ENCODE measurements at places on chromosomes 6 and 20.

- DNase-seq, result no peak
Observed at GRCh38 chr20:57197352-57198131, 68.9 kb downstream of the BMP7 start.

- no peak for DNase-seq
Observed at GRCh38 chr20:38330638-38331037, 15.6 kb upstream of the LBP start.

DNA sequence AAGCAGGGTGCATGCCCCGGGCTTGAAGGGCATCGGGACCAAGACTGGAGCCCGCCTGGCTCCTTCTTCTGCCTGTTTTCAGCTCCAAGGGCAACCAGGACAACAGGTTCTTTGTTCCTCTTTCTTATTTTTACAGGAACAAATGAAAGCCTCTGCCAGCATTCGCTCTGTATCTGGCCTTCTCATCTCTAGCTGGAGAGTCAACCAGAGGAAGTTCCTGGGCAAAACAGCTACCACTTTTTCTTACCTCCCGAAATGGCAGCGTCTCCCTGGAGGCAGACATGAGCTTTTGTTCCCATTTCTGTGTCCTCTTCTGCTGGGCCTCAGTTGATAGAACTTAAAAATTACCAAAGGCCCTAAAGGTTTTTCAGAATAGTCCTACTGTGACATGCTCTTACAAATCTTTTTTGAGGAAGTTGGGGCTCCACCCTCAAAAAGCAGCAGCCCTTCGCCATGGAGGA lies 74.1 kb upstream of the NAA20 start:
- DNase-seq, result no peak

DNA sequence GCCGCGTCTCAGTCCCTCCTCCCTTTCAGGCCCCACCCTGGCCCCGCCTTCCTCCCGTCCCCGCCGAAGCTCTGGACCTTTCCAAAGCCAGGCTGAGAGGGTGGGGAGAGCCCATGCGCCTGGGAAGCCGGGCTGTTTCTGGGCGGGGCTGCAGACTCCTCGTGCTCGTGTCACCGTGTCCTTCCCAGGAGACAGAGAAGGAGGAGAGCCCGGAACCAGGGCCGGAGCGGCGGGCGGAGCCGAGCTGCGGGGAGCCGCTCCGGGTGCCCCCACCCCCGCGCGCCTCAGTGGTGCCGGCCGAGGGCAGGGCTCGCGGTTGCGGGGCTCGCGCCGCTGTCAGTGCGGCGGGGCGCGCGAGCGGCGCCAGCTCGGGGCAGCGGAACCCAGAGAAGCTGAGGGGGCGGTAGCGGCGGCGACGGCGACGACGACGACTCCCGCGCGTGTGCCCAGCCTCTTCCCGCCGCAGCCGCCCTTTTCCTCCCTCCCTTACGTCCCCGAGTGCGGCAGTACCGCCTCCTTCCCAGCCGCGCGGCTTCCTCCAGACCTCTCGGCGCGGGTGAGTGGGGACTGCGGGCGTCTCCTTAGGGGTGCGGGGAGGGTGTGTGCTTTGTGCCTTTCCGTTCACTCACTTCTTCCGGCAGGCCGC lies at the start of gene RALY:
RALY (plus strand) TSS at position 336 of the 646 bp plus-strand sequence. CDS start 78,164 bp downstream, outside the sequence.
- no peak for DNase-seq

- no peak for DNase-seq
Observed at GRCh38 chr6:225121-225721, 67.1 kb upstream of the DUSP22 start.

DNA sequence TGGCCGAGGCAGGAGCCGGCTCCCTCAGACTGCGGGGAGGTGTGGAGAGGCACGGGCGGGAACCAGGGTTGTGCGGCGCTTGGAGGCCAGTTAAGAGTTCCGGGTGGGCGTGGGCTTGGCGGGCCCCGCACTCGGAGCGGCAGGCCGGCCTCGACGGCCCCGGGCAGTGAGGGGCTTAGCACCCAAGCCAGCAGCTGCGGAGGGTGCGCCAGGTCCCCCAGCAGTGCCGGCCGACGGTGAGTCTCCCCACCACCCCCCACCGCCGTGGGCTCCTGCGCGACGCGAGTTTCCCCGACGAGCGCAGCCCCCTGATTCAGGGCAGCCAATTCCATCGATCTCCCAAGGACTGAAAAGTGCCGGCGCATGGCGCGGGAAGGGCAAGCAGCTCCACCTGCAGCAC lies 605.4 kb upstream of the SLC35B3 start:
- no peak for DNase-seq

- DNase-seq, result no peak
Observed at GRCh38 chr6:124546601-124547000, 415.6 kb upstream of the RNF217 start.

DNA sequence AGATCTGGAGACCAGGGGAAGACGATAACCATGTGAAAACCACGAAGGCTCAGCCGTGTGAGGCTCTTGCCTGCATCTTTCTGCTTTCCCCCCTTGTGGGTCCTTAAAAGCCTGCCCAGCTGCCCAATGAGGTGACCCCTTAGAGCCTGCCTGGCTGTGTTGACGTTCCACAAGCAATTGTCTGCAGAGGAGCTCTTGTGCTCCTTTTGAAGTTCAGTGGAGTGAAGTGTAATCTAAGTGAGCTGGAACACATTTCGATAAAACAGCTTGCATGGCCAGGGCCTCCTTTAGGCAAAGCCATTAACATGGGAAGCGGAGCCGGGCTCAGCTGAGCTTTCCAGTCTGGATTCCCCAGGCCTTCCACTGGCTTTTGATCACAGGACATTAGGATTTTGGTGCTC lies 27.3 kb upstream of the TCP11 start:
- no peak for DNase-seq

DNA sequence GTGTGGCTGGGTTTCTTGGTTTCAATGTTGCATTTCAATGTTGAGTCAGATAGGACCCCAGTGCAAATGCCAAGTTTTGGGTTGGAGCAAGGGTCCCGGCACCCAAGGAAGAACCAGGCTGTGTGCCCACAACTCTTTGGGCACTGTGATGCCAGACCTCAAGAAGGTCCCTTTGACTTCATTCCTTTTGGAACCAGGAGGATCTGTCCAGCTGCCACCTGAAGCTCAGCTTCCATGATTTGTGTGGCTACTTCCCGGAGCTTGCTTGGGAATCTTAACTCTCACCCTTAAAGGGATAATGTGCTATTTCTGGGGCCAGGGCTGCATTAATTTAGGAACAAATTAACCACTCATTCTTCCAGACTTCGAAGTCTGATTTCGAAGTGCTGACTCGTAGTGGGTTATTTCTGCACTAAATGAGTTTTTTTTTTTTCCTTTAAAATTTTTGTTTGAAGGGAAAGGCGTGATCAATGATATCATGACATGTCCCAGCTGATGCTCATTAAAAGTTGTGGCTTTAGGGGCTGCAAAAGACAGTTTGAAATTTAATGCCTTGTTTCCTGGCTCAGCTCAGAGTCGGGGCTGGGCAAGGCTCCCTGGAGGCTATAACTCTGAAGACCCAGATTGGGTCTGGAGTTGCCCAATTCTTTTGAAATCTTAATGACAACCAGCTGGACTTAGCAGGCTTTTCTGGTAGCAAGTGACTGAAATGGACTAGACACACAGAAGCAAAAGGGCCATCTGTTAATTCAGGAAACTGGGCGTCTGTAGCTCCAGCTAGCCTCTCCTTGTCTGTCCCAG lies 24.0 kb upstream of the PHACTR3 start:
- DNase-seq, result peak; percentile 14

DNA sequence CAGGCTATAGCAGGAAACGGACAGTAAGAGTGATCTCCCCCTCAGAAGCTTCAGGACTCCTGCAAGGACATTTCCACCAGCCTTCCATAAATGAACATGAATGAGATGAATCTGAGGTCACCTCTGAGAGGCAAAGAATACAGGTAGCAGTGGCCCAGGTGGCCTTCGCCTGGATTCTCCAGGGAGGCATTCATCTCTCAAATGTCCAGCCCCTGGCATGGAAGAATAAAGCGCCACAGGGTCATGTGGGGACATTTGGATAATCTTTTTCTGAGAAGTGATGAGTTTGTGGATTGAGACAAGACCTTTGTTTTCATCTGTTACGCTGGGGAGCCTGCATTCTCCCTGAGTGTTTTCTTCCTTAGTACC lies 2.9 kb downstream of the GMPR start:
- DNase-seq, result no peak

DNA sequence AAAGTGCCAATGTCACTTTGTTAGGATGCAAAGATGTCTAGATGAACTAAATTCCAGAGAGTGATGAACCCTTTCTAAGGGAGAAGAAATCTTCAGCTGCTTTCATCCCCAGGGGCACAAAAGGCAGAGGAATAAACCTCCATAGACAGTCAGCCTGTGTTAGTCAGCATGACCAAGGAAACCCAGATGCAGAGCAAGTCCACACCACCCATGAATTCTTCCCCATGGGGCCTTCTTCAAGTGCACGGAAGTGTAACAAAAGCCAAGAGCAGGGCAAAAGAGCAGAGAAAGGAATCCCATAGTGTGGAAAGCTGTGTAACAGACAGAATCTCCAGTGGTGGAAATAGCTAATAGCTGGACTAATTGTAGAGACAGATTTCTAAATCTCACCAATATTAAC lies 50.0 kb downstream of the DCDC2 start:
- no peak for DNase-seq

GRCh38 chr6:82419859-82420258 lies 56.2 kb downstream of the TPBG start:
- no peak for DNase-seq

DNA sequence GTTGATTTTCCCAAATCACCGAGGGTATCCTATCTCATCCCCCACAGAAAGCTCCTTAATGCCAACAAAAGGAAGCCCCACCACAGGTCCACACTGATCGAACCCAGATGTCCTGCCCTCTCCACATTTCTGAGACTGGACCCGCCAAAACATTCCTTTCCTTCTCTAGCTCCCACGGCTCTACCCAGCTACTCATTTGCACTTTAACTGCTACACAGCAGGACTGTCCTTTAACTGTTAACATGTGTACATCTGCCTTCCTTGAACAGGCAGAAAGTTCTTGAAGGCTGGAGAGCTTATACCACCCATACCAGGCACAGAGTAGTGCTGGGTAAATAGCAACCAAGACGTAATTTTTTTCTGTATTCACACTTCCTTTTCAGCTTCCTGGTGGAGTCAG lies 68.6 kb downstream of the TRMT6 start:
- DNase-seq, result no peak
